Regular cardiac myocyte (primary cell): ENCODE measurements at places on chromosomes 5 and 9. TPM values are rescaled to one million over a fixed set of nuclear protein-coding genes. Genes with fewer than 3 reads are reported as not detected.

EFCAB9 gene
- total RNA-seq: 0.28 TPM in 1 of 2 replicates, not detected in the other

CNTNAP3B gene
- 18.9 and 49.7 TPM in 2 replicates for total RNA-seq

SPINK13 gene
- not detected in 2 replicates for total RNA-seq

GMCL2 gene
- total RNA-seq: not detected in 2 replicates

TPPP gene
- total RNA-seq: under 0.01 and 0.19 TPM in 2 replicates

NDUFA8 gene
- 23.7 and 68.6 TPM in 2 replicates for total RNA-seq

CCDC180 gene
- total RNA-seq: 0.38 and 2.8 TPM in 2 replicates

PCDHGB6 gene
- total RNA-seq: 0.96 and 2.5 TPM in 2 replicates

NOXA1 gene
- total RNA-seq: 0.28 TPM in 1 of 2 replicates, not detected in the other

RPS23 gene
- 3,182 and 3,517 TPM in 2 replicates for total RNA-seq

SPATA31A3 gene
- total RNA-seq: not detected in 2 replicates

SLC22A4 gene
- total RNA-seq: 1.2 and 2.3 TPM in 2 replicates

ETF1 gene
- total RNA-seq: 146 and 179 TPM in 2 replicates

PNPLA7 gene
- 0.19 and 1.4 TPM in 2 replicates for total RNA-seq

HAPLN1 gene
- 11.1 and 38.9 TPM in 2 replicates for total RNA-seq

TEX48 gene
- not detected in 2 replicates for total RNA-seq

FOXD4 gene
- 0.19 and 0.56 TPM in 2 replicates for total RNA-seq

TYRP1 gene
- 1.7 TPM in 1 of 2 replicates, not detected in the other for total RNA-seq

EFNA5 gene
- 1.4 and 2.5 TPM in 2 replicates for total RNA-seq

FOXB2 gene
- not detected in 2 replicates for total RNA-seq

ATOSB gene
- total RNA-seq: 25.4 and 26.8 TPM in 2 replicates

SERF1A gene
- total RNA-seq: 7.0 and 8.8 TPM in 2 replicates

PPP3R2 gene
- total RNA-seq: not detected in 2 replicates

ANKRD34B gene
- total RNA-seq: not detected in 2 replicates

CCL21 gene
- not detected in 2 replicates for total RNA-seq

DNAJB5 gene
- 8.2 and 10.7 TPM in 2 replicates for total RNA-seq

CDKN2B-AS1 gene
- total RNA-seq: 1.5 and 3.7 TPM in 2 replicates

C9orf50 gene
- 0.28 TPM in 1 of 2 replicates, not detected in the other for total RNA-seq

UBAC1 gene
- total RNA-seq: 29.9 and 69.1 TPM in 2 replicates

WASHC1 gene
- total RNA-seq: 3.8 and 4.8 TPM in 2 replicates

SLC34A1 gene
- total RNA-seq: not detected in 2 replicates

FOXD4L3 gene
- total RNA-seq: under 0.01 and 0.28 TPM in 2 replicates

FRMPD1 gene
- total RNA-seq: not detected in 2 replicates

S100Z gene
- not detected in 2 replicates for total RNA-seq

ZNF300 gene
- 3.9 and 5.6 TPM in 2 replicates for total RNA-seq

SLC6A18 gene
- not detected in 2 replicates for total RNA-seq

FCN1 gene
- total RNA-seq: not detected in 2 replicates

PCDHGA11 gene
- total RNA-seq: 3.1 and 4.5 TPM in 2 replicates

ADAMTSL1 gene
- total RNA-seq: 38.6 and 63.1 TPM in 2 replicates

HAVCR1 gene
- total RNA-seq: 0.38 and 0.56 TPM in 2 replicates

RAB3C gene
- total RNA-seq: not detected in 2 replicates

IQGAP2 gene
- total RNA-seq: 1.2 and 3.7 TPM in 2 replicates

ACTBL2 gene
- total RNA-seq: under 0.01 and 0.19 TPM in 2 replicates

ZNF618 gene
- total RNA-seq: 7.3 and 9.2 TPM in 2 replicates

CDC23 gene
- total RNA-seq: 24.2 and 28.9 TPM in 2 replicates

CTNNAL1 gene
- total RNA-seq: 143 and 157 TPM in 2 replicates

UBE2B gene
- 16.1 and 31.2 TPM in 2 replicates for total RNA-seq

IL13 gene
- not detected in 2 replicates for total RNA-seq

GLT6D1 gene
- not detected in 2 replicates for total RNA-seq

F2RL1 gene
- total RNA-seq: 24.3 and 64.8 TPM in 2 replicates

PAIP2 gene
- total RNA-seq: 81.5 and 118 TPM in 2 replicates

CCDC187 gene
- total RNA-seq: under 0.01 TPM in 2 replicates

TMC1 gene
- under 0.01 TPM in 1 of 2 replicates, not detected in the other for total RNA-seq

ARL14EPL gene
- 0.19 TPM in 1 of 2 replicates, not detected in the other for total RNA-seq

PCDHGB7 gene
- 1.9 and 4.5 TPM in 2 replicates for total RNA-seq
